MCF 10A (cell line): ENCODE measurements at places on chromosomes 11 and 22.

GRCh38 chr22:19064354-19065054 is 57.7 kb downstream of the DGCR2 start:
- no peak for DNase-seq

DNA sequence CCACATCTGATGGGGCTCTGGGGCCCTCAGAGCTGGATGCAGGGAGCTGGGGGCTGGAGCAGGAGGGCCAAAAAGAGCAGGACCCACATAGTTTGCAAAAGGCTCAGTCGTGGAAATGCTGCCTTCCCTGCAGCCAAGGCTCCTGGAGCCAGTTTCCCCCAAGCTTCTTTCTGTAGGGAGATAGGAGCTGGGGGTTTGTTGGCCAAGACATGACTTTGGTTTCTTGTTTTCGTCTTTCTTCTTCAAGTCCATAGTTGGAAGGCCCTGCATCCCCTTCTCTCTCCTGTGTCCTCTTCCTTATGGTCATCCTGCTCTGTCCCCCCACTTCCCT is 36.3 kb downstream of the IGF2 start:
- no peak for DNase-seq

GRCh38 chr11:68314203-68315170 is 2.1 kb downstream of the LRP5 start:
- peak; percentile 74 for DNase-seq

DNA sequence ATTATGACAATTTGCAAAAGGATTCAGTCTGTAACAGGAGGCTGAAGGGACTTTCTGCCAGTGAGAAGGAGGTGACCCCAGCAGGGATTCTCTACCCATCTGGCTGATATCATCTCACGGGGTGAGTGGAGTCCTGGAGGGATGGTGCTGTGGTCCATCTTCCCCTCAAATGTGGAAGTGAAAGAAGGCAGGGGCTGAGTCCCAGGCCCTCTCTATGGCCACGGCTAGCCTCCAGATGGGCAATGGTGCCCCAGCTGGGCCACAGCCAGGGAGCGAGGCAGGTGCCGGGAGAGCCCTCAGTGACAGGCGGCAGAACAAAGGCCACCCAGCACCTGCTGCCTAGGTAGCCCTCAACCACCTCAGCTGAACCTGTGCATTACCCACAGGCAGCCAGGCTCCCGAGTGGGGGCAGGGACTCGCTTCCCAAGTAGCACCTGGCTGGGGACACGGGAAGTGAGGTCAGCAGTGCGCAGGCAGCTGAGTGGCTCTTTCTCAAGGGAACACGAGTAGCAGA is 6.7 kb downstream of the NECTIN1 start:
- no peak for DNase-seq

GRCh38 chr11:118882491-118882890 is 1.2 kb upstream of the CXCR5 start:
- DNase-seq, result no peak

- DNase-seq, result no peak
Observed at GRCh38 chr11:119551420-119552105, 128.6 kb upstream of the THY1 start.

GRCh38 chr11:111665777-111666176 is 63.5 kb downstream of the SIK2 start:
- DNase-seq, result peak; percentile 54

GRCh38 chr11:3867209-3868091 is 12.0 kb downstream of the STIM1 start:
- DNase-seq, result no peak

DNA sequence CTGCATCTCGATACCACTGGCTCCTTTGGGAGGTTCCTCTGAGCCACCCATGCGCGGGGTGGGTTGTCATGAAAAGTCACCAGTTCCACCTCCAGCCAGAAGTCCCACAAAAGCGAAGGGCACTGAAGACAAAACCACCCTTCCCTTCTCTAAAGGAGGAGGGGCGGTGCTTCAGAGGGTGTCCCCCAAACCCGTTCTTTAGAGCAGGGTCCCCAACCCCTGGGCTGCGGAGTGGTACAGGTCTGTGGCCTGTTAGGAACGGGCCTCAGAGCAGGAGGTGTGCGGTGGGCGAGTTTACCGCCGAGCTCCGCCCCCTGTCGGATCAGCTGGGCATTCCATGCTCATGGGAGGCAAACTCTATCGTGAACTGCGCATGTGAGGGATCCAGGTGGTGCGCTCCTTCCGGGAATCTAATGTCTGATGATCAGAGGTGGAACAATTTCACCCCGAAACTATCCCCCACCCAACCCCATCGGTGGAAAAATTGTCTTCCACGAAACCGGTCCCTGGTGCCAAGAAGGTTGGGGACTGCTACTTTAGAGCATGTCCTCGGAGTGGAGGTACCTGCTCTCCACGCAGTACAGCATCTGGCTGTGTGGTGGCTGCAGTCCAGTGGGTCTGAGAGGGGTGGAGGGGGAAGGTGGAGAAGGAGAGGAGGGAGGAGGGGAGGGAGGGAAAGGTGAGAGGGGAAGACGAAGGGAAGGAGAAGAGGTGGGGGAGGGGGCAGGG is 72.9 kb upstream of the SEPTIN5 start:
- DNase-seq, result no peak

DNA sequence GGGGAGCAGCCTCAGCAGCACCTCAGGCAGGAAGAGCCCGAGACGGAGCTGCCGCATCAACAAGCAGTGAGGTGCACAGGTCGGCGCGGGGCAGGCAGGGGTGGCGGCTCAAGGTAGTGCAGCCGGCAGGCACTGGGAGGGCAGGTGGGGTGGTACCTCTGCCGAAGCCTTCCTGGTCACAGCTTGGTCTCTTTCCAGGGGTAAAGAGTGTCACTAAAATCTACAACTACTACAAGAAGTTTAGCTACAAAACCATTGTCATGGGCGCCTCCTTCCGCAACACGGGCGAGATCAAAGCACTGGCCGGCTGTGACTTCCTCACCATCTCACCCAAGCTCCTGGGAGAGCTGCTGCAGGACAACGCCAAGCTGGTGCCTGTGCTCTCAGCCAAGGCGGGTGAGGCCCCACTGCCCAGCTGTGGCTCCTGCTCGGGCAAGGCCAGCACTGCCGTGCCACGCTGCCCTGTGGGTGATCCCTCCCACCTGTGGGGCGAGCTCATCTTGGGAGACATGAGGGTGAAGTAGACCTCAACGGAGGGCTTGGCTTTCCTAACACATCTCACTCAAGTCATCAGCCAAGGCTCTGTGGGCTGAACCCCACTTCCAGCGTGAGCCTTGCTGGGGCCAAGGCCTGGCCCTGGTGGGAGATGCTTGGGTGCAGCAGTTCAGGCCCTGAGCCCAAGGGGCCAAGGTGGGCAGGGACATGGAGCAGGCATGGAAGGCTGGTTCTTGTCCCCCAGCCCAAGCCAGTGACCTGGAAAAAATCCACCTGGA is 13.6 kb downstream of the GATD1 start:
- DNase-seq, result no peak

DNA sequence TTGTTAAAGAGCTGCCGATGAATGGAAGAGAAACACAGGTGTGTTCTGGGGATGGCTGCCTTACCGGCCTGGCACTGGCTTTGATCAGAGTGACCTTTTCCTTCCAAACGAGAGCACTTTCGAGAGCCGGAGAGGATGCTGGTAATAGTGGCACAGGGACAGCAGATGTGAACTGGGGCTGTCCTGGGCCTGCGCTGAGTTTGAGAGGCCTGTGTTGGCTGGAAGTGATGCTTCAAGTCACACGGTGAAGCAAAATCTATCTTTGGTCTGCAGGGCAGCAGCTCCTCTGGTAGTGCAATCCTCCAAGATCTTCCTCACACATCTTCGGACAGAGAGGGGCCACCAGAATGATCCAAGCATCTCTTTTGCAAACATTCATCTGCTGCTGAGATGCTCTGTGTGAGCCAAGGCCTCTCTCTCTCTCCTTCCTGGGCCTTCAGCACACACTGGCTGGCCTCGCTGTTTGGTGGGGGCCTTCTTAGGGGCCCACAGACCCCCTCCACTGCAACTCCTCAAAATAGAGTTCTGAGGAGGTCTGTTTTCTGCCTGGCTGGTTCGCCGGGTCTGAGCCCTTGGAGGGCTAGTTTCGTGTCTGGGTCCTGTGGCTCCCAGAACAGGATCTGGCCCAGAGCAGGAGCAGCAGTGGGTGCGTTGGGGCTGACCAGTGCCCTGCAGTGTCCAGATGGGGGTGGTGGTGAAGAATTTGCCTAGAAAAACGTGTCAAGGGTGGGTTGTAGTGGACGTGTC is 6.4 kb downstream of the MPPED1 start:
- no peak for DNase-seq

DNA sequence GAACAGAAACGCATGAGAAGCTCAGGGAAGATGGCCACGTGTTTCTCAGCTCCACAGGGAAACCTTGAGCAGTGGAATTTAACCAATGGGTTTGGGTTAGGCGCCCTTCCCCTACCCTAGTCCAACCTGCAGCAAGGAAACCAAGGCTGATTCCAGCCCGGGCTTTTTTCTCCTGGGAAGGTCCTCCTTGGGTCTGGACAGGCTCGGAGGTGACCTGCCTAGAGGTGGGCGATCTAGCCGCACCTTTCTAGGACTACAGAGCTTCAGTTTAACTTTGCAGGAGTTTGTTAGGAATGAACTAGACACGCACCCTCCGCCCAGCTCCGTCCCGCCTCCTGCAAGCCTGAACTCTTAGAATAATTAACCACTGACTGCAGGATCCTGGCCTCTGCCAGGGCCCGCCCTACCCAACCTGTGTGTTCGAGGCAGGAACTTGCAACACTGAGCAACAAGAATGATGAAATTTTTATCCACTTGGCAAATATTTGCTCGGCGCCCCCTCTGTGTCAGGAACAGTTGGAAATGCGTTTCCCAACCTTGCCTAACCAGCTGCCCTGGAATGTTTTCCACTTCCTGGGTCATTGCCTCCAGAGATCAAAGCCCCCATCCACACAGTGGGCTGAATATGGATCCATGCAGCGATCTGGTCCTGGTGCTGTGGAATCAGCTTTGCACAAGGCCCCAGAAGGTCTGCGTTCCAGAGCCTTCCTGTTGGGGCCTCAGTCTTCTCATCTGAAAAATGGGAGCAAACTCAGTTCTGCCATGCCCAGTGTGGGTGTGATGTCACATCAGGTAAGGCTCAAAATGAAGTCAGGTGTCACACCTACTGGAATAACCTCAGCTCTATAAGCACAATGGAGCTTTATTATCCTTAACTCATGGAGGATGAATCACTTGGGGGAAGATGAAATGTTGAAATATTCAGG is 13.3 kb downstream of the MPST start:
- peak; percentile 96 for DNase-seq

- no peak for DNase-seq
Observed at GRCh38 chr11:1177771-1178090, 20.0 kb downstream of the MUC5AC start.

- DNase-seq, result no peak
Observed at GRCh38 chr11:115643549-115644270, 139.5 kb upstream of the CADM1 start.

GRCh38 chr11:62601122-62601371 is 618 bp downstream of the MTA2 start:
- DNase-seq, result peak; percentile 31

- DNase-seq, result peak; percentile 2
Observed at GRCh38 chr11:105297463-105297862, 157.9 kb upstream of the CARD18 start.

DNA sequence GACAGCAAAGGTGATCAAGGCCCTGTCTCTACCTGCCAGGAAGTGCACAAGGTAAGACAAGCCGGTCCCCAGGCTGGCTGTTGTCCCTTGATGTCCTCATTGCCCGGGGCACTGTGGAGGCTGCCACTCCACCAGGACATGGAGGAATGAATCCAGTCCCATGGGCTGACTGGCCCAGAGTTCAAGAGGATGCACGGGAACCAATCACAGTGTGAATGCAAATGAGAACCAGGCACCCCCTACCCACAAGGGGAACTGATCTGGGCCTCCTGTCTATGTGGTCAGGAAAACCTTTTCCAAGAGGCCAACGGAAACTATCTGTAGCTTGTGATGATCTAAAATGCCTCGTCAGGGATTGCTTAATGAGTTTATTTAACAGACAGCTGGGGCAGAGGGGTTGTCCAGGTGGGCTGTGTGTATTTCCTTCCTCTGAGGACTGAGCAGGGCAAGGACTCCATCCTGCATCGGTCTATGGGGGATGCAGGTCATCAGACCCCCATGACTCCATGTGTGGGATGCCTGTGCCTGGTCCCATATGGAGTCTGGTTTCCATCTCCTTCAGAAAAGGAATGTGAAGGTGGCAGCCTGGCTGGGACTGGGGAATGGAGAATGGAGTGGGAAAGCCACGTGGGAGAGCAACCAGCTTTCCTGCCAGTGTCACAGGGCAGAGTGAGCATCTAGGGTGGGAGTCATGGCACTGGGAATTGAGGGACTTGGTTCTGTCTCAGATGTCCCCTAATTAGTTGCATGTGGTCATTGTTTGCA is 60.5 kb downstream of the CD82 start:
- DNase-seq, result no peak

- DNase-seq, result no peak
Observed at GRCh38 chr22:29200901-29201300, 4.8 kb upstream of the EMID1 start.

DNA sequence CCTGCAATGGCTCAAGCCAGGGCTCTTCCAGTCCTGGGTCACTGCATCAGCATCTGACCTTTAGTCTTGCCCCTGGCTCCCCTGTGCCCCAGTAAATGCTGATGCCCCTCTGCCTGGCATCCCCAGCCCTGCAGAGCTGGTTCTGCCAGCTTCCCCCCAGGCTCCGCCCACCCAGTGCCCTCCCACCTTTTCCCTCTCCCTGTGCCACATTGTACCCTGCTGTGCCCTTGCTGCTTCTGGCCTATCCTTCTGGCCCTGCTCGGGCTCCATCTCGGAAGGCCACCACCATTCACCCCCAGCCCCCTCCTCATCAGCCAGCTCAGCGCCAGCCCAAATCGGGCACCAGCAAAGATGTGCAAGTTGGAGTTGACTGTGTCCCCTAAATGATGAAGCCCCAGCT is 7.4 kb downstream of the CAPN5 start:
- no peak for DNase-seq

DNA sequence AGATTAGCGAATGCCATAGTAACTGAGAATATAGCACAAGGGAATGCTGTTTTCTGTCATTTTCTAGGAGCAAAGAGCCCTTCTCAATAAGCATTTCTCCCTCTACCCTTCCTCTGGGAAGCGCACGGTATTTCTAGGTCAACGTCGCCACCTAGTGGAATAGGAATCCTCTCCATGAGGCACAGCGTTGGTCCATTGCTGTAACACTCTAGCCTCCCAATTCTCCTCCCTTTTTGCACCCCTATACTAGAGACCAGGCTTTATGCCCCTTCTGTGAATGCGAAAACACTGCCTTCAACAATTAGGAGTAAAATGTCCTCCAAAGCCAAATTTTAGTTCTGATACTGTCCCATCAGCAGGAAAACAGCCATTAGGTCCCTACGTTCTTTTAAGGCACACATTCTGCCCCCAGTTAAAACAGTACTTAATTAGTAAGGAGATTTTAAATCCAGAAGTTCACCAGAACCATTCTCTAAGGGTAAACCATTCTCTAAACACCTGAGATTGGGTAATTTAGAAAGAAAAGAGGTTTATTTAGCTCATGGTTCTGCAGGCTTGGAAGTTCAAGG is 12.8 kb upstream of the HYLS1 start:
- DNase-seq, result peak; percentile 81
